ENCODE measurements at places on chromosomes 2 and 18.

GRCh38 chr2:232539298-232540231, at the start of gene CHRNG:
Gene CHRNG (plus strand): TSS chr2:232539692. CDS start chr2:232539748, 56 bp downstream.
- no peak for DNase-seq

DNA sequence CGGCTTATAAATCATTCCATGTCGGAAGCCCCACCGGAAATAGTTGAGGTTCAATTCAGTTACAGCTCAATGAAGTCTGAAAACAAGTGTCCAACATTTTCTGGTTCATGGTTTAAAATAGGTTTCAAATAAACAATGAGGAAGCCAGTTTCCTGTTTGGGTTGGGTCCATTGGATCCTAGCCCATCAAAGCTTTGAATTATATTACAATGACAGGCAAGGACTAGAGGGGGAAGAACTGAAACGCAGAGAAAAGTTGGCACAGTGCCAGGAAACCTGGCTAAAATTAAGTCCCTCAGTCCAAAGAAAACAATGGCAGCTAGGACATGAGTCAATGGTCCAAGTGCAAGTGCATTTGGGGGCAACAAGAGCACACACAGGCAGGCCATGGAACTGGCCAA, 32.0 kb downstream of the SLC14A1 start:
- DNase-seq: no peak

DNA sequence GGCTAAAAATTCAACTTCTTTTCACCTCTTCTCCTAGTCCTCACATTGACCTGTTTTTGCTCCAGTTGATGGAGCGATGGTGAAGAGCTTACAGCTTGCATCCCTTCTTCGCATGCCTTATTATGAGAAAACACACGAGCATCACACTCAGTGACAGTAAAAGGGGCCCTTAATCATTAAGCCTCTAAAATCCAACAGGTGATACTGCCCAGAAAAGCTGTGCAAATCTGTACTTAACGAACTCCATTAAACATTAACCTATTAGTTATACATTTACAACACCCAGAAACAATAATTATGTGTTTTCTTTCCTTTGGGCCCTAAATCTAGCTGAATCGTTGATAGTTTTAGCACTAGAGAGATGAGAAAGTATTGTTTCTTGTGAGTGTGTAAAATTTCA, 54.8 kb downstream of the LAMA1 start:
- DNase-seq: no peak

- DNase-seq: no peak
These were observed 448.9 kb downstream of the NBAS start for GRCh38 chr2:15112216-15112615.

GRCh38 chr2:173596244-173596643, 241.6 kb downstream of the CDCA7 start:
- DNase-seq: no peak

- no peak for DNase-seq
These were observed 92.3 kb upstream of the UPP2 start for GRCh38 chr2:158009399-158009798.

- no peak for DNase-seq
These were observed 396.0 kb upstream of the RGPD4 start for GRCh38 chr2:107430596-107431266.

GRCh38 chr18:76791106-76791505, 31.3 kb upstream of the ZNF236 start:
- no peak for DNase-seq

DNA sequence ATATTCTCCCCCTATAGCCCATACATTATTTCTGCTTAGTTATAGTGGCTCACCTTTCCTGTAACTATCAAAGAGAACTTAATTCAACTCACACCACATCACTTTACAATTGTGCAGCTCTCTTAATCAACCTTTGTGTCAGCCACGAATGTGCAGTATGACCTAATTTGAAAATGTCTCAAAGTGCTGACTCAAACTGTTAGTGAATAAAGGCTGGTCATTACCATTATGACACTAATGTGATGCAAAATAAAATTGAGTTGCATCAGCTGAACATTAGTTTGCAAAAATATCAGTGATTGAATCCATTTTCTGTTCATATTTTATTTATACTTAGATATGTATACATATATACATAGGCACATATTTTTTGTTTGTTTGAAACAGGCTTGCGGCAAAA, 251.8 kb downstream of the MEIS1 start:
- no peak for DNase-seq

GRCh38 chr18:62788111-62788510, 72.8 kb downstream of the PHLPP1 start:
- no peak for DNase-seq

All from stimulated activated CD8-positive, alpha-beta memory T cell treated with anti-CD3 and anti-CD28 coated beads, Interleukin-15, amount 100 ng/mL, for 48 hours (primary cell).